ENCODE measurements at places on chromosomes 6 and 20.
A peak's percentile ranks its signal among the peaks of the same experiment; 100 is the strongest.

DNA sequence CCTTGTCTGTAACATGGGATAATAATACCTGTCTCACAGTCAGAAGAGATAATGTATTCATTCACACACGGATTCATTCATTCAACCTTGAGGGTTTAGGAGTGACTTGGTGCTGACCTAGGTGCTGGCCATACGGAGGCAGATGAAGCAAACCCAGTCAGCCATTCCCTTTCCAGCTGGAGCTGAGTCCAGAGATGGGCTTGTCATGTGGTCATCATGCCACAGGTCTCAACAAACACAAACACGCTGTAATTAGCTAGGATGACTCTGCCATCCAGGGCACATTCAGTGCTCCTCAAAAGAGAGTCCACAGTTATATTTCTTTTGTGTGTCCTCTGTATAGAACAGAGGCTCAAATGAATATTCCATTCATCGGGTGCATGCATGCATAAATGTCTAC is 19.5 kb upstream of the PRELID3B start:
- no peak for DNase-seq

GRCh38 chr20:46307999-46308257 is 370 bp downstream of the CDH22 start:
- DNase-seq = no peak

GRCh38 chr20:9503526-9504245 is 10.7 kb upstream of the LAMP5 start:
- DNase-seq = no peak

DNA sequence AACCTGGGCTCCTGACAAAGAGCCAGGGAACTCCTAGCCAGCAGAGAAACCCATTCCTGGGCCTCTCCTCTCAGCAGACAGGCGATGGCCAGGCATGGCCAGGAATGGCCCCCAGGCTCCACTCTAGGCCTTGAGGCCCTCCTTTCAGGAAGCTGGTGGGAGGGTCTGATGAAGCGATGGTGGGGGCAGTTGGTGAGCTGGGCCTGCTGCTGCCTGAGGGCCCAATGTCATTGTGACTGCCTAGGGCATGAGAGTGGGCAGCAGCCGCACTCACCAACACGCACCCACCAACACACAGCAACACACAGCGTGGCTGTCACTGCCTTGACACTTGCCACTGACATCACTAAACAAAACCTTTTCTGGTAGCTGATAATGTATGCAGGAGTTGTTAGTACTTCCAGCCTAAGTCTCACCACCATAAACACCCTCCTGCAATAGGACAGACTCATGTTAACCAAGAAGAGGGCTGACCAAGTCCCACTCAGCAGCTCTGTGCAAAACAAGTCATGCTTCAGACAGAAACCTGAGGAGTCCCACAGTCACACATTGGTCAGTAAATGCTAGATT is 69.3 kb downstream of the ABHD12 start:
- no peak for DNase-seq

- no peak for DNase-seq
Measured at GRCh38 chr6:6968731-6969552, 138.8 kb upstream of the RREB1 start.

- no peak for DNase-seq
Measured at GRCh38 chr6:106369739-106370138, 9.2 kb downstream of the CRYBG1 start.

DNA sequence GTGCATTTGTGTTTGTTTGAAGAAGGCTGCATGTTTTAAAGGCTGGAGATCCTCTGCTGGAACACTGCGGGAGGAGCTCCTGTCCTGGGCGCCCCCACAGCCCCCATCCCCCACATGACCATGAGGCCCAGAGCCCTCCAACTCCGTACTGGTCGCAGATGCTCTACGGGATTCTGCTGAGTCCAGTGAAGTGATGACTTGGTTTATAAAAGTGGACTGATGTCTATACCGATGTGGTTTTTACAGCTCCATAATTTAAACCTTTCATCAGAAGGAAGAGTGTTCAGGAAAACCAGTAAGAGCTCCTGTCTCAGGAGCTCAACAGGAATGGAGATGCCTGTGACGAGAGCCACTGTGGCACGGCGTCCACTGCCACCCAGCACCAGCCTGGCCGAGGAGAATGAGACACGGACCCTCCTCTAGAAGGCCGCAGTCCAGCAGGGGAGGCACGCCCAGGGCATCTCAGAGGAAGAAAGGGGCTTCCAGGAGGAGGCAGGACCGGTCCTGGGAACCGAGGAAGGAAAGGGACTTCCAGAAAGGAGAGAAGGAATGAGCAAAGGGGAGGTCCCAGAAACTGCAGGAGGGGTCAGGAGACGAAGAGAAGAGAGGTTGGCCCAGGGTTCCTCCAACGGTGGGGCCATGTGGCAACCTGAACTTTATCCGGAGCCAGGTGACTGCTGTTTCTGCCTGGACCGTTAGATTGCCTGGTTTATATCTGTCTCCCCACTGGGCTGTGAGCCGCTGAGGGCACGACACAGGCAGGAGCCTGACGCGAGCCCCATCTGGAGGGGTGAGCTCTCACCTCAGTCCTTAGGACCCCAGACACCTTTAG is 26.9 kb downstream of the BFSP1 start:
- no peak for DNase-seq

GRCh38 chr6:5164092-5164491 is 79.0 kb downstream of the PPP1R3G start:
- DNase-seq = no peak

GRCh38 chr6:135568379-135568778 is 70.8 kb upstream of the AHI1 start:
- peak; percentile 4 for DNase-seq

DNA sequence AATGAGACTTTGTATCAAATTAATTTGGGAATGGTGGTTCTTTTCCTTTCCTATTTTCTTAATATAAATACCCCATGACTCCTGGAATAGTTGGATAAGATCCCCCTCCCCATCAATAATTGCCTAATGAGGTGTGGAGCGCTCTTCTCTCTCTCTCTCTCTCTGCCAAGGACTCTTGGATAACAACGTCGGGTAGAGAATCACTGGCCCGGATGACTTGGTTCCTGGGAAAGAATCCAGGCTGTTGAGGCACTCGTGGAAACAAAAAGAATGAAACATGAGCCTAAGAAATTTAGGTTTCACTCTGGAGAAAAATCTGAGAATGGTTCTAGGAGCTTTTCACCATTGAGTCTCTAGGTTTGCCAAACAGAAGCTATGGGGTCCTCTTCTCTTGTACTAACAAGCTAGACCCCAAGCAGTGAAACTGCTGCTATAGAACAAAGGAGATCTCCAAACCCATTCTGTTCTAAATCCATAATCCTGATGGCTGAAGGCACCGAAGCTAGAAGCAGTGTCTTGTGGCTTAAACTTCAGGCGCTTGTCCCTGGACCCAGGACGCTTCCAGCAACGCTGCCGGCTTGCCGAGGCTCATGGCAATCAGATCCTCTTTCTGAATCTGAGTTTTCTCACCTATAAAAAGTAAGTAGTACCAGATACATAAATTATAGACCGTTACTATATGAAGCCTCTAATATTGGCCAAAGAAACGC is 241.6 kb upstream of the BTBD3 start:
- no peak for DNase-seq

DNA sequence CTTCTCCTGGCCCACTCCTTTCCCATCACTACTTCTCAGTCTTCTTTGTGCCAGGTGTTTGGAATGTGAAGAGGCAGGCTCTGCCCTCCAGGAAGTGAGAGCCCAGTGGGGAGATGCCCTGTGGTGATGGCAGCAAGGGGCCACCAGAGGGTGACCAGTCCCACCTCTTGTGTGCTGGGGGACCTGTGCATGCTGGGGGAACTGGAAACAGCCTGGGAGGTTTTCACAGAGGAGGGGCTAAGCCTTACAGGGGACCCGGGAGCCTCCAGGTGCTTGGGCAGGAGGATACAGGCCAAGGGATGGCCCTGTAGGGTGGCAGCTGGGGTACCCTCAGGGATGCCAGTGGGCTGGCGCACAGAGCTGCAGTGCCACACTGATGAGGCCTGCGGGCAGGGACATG is 72.3 kb downstream of the RAMACL start:
- DNase-seq = no peak

- DNase-seq = no peak
Measured at GRCh38 chr20:51387125-51387875, 155.2 kb downstream of the NFATC2 start.

DNA sequence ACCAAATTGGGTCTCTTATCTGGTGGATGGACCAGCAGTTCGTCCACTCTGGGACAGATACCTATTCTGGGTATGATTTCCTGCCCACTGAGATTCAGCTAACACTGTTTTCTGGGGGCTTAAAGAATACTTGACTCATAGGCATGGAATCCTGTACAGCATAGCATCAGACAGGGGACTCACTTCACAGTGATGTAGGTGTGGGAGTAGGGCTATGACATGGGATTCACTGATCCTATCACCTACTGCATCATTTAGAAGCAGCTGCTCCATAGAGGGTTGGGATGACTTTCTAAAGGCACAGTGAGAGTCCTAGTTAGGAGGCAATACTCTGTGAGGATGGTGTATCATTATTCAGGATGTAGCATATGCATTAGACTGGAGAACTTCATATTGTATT is 74.5 kb upstream of the AHI1 start:
- no peak for DNase-seq

- no peak for DNase-seq
Measured at GRCh38 chr6:76776876-76777275, 686.4 kb downstream of the HTR1B start.

DNA sequence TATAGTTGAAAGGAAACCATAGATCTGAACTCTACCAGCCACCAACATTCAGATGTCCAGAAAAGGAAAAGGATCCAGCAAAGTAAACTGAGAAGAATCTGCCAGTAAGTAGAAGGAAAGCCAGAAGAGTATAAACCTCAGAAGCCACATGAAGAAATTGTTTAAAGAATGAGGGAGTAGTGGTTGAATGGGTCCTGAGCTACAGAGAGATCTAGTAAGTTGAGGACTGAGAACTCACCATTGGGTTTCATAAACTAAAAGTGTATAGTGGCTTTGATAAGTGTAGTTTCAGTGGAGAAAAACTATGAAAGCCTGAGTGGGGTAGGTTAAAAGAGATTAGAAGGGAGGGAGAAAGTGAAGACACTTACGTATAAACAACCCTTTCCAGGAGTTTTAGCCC is 32.0 kb upstream of the SUMO4 start:
- no peak for DNase-seq

- DNase-seq = no peak
Measured at GRCh38 chr6:143293523-143293922, 157.0 kb downstream of the ADAT2 start.

DNA sequence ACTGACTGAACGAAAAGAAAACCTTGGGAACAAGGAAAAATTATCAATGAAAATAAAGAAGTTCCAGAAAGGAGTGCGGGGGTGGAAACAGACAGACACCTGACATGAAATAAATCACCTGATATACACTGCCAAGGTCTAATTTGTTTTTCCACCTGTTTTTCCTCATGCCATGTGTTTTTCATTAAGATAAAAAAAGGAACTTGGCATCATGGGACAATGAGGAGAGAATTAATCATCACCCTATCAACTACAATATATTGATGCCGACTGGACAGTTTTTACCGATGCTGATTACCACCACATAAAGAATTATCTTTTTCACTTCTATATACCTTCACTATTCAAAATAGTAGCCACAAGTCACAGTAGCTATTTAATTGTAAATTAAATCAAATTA is 233.2 kb downstream of the ARHGAP18 start:
- DNase-seq = no peak

- DNase-seq = no peak
Measured at GRCh38 chr6:34736823-34737222, 20.5 kb upstream of the SNRPC start.

- no peak for DNase-seq
Measured at GRCh38 chr6:13177664-13178063, 150.7 kb downstream of the TBC1D7 start.

DNA sequence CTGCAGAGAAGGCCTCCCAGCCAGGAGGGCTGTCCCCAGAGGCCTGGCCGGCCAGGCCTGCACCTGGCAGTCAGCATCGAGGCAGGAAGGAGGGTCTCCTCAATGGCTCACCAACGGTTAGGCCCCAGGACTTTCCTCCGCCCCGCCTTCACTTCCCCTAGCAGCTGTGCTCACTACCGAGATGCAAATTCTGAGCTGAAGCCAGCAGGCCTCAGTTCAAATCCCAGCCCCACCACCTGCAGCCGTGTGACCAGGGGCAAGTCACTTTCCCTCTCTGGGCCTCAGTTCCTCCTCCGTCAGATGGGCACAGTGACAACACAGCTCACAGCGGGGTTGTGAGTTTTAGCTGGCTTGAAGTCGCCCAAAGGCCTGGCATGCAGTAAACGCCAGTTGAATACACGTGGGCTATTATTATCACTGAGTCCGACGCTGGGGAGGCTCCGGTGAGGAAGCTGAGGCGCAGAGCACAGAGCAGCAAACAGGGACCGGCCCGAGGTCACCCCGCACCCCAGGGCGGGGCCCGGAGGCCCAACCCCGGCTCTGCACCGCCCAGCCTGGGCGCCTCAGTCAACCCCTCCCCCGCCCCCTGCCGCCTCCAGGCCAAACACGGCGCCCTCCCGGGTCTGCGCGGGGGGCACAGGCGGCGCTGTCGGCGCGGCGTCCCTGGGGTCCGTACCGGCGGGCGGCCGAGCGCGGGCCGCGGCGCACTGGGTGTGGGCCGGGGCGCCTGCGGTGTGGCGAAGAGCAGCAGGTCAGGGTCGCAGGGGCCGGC is 671 bp downstream of the E2F1 start:
- DNase-seq = no peak

GRCh38 chr6:163691049-163691448 is 276.5 kb downstream of the QKI start:
- no peak for DNase-seq

DNA sequence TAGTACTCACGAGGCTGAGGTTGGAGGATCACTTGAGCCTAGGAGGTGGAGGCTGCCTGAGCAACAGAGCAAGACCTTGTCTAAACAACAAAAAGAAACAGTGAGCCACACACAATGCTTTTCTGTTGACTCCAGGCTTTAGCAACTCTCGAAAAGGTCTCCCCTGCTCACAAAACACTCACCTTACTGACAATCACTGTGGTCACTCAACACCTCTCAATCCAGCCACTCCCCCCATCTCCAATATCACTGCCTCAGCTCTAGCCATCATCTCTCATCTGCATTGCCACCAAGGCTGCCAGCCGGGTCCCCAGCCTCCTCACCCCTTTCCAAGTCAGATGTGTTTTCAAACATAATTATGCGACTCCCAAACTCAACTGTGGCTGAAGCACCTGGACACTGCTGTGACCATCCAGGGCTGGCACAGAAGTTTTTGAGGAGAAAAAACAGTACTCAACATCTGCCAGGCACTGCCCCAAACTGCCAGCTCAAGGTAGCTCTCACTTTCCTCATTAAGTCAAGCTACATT is 218.0 kb upstream of the ARID1B start:
- peak; percentile 48 for DNase-seq

- DNase-seq = no peak
Measured at GRCh38 chr6:108476376-108476775, 84.3 kb upstream of the FOXO3 start.
